ENCODE measurements at places on chromosomes 1 and 21. TPM values are rescaled to one million over a fixed set of nuclear protein-coding genes. Genes with fewer than 3 reads are reported as not detected.
A peak's percentile ranks its signal among the peaks of the same experiment; 100 is the strongest.

- no peaks in the 10 kb centered on the region for H3K27me3 ChIP-seq
- no peak overlapping the region for H3K27ac ChIP-seq
- no peak overlapping the region for H3K4me3 ChIP-seq
- peaks cover 34% of the 10 kb centered on the region for H3K4me1 ChIP-seq
These were observed 55.8 kb upstream of the SELENON start for GRCh38 chr1:25744140-25744581.

DNA sequence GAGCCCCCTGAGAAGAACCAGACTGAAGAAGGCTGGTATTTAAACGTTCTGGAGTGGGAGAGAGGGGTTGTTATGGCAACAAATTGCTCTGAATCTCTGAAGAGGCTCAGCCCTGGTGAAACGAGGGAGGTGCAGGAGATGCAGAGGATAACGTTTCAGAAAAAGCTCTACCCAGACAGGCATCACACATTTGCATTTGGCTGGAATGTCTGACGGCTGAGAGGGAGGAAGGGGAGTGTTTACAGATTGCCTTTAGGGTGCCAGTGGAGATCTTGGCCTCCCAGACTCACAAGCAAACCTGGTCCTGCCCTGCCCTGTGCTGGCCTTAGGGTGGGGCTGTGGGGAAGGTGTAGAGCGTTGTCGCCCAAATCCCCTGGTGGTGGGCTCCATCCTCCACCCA is 169.0 kb upstream of the AJAP1 start:
- no peak for DNase-seq
- H3K4me1 ChIP-seq = no peaks in the 10 kb centered on the region
- no peak overlapping the region for H3K27ac ChIP-seq

- H3K4me1 ChIP-seq = no peaks in the 10 kb centered on the region
- H3K27me3 ChIP-seq = no peaks in the 10 kb centered on the region
- H3K4me3 ChIP-seq = no peak overlapping the region
- no peak overlapping the region for H3K27ac ChIP-seq
- DNase-seq = no peak
These were observed 82.9 kb downstream of the MDM4 start for GRCh38 chr1:204599098-204599497.

DNA sequence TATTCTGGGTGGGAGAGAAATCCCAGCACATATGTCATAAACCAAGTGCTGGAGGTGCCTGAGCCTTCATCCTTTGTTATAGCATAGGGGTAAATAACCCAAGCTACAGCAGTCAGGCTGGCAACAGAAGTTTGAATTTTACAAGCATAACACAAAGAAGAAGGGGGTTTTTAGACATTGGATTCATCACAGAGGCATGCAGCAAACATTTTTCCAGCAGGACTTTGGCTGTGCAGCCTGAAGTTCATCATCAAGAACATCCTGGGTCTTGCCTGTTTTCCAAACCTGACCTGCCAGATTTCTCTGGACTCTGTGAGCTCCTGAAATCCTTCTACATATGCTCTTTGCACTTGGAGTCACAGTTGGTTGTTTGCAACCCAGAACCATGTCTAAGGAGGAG is 16.2 kb downstream of the PTGER3 start:
- no peaks in the 10 kb centered on the region for H3K27me3 ChIP-seq
- H3K4me3 ChIP-seq = no peak overlapping the region
- H3K36me3 ChIP-seq = no peaks in the 10 kb centered on the region

GRCh38 chr1:2326524-2326923 is 64.8 kb downstream of the MORN1 start:
- peaks cover 9% of the 10 kb centered on the region for H3K4me1 ChIP-seq
- no peaks in the 10 kb centered on the region for H3K36me3 ChIP-seq
- H3K27me3 ChIP-seq = no peaks in the 10 kb centered on the region
- H3K4me3 ChIP-seq = no peak overlapping the region
- no peak for DNase-seq

- no peak overlapping the region for H3K4me3 ChIP-seq
- no peaks in the 10 kb centered on the region for H3K4me1 ChIP-seq
- H3K27me3 ChIP-seq = no peaks in the 10 kb centered on the region
These were observed 226.3 kb upstream of the USP24 start for GRCh38 chr1:55441489-55441888.

DNA sequence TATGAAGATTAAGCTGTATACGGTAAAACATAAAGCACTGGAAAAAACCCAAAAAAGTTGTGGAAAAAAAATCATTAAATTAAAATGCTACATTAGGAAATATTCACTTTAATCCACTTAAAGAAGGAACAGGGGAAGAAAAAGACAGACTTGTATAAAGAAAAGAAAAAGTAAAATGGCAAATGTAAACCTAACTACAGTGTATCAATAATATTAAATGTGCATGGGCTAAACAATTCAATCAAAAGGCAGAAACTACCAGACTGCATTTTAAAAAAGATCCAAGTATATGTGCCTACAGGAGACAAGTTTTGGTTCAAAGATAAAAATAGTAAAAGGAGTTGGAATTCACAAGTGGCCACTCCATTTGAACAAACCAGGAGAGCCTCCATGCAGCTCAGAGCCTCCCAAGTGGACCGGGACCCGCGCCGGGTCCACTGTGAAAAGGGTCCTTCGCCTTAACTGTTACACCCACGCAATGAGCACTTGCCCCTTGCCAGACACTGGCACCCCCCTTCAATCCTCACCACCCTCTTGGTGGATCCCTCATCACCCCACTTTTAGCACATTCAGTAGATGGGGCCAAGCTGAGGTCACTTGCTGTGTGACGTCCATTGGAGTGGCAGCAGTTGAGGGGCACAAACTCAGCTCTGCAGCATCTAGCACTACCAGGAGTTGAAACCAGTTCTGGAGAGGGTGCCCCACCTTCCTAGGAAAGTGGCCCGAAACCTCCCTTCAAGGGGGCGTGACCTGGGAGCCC is 898 bp downstream of the C1orf174 start:
- H3K27ac ChIP-seq = peak overlapping the region; percentile 70
- H3K36me3 ChIP-seq = peaks cover 15% of the 10 kb centered on the region
- H3K4me1 ChIP-seq = peaks cover 43% of the 10 kb centered on the region
- peak overlapping the region; percentile 85 for H3K4me3 ChIP-seq
- no peak for DNase-seq

DNA sequence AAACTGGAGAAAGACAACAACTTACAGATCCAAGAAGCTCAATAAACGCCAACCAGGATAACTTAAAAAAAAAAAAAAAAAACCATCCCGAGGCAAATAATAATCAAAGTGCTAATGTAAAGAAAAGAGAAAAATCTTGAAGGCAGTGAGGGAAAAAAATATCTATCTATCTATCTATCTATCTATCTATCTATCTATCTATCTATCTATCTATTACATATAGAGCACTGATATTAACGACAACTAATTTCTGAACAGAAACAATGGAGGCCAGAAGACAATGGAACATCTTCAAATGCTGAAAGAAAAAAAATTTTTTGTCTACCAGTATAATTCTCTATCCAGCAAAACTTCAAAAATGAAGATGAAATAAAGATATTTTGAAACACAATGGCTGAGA is 18.0 kb downstream of the PACC1 start:
- no peaks in the 10 kb centered on the region for H3K27me3 ChIP-seq
- no peaks in the 10 kb centered on the region for H3K4me1 ChIP-seq
- no peak for DNase-seq
- no peak overlapping the region for H3K4me3 ChIP-seq

- peaks cover 26% of the 10 kb centered on the region for H3K4me1 ChIP-seq
- no peaks in the 10 kb centered on the region for H3K27me3 ChIP-seq
- H3K36me3 ChIP-seq = peaks cover 2% of the 10 kb centered on the region
- no peak overlapping the region for H3K27ac ChIP-seq
- H3K4me3 ChIP-seq = no peak overlapping the region
- DNase-seq = no peak
These were observed 78.0 kb downstream of the PDE9A start for GRCh38 chr21:42731264-42732032.

DNA sequence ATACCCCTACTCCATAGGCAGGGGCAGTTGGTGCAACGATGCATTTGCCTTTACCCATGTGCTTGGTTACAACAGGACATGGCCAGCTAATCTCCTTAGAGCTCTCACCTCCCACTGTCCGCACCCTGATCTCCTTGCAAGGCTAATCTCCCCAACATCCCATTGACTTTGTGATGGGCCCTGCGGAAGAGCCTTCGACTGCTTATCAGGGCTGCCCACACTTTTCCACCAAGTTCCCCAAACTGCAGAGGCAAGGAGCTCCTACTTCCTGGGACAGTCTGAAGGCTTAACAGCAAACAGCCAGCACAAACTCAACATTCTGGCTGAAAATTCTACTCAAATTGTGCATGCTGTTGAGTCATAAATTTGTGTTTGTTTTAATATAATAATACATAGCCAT is 36.0 kb downstream of the C1orf94 start:
- H3K36me3 ChIP-seq = no peaks in the 10 kb centered on the region
- no peak overlapping the region for H3K4me3 ChIP-seq
- no peaks in the 10 kb centered on the region for H3K4me1 ChIP-seq
- no peak overlapping the region for H3K27ac ChIP-seq

DNA sequence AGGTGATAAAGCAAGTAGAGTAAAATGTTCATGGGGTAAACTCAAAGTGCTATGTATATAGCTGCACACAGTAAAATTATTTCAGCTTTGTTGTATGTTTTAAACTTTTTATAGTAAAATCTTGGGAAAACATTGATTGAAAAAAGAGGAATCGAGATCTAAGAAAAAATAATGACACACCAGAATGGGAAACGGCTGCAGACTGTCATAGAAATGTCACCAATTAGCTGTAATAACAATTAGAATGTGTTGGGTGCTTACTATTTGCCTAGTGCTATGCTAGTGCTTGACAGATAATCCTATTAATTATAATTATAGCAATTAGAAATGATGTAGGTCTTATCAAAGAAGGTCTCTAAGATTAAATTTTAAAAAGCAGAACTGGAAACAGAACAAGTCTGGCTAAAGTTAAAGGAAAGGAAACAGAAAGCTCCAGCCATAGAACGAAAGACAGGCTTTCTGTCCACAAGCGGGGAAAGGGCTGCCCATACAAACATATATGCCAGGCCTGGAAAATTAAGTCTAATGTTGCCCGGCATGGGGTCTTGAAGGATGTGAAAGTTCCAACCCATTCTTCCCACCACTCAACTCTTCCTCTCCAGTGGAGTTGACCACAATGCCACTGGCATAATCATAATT is 5.0 kb downstream of the PCNX2 start:
- H3K27ac ChIP-seq = no peak overlapping the region
- peaks cover 8% of the 10 kb centered on the region for H3K36me3 ChIP-seq
- peaks cover 5% of the 10 kb centered on the region for H3K4me1 ChIP-seq
- DNase-seq = no peak
- no peaks in the 10 kb centered on the region for H3K27me3 ChIP-seq

DNA sequence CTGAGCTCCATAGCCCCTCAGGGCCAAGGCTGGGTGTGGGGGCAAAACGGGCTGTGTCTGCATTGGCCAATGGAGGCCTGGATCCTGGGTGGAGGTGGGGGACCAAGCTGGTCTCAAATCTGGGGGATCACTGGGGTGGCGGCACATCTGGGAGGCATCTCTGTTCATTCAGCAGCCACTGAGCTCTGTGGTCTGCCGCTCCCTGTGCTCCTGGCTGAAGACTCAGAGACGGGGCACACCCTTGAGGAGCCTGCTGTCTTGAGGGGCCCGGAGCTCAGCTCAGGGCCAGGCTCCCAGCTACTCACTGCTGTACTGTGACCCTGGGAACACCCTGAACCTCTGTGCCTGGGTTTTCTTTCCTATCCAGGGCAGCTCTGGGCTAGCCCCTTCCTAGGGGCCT is 90.3 kb upstream of the WNT4 start:
- no peak overlapping the region for H3K4me3 ChIP-seq
- H3K27me3 ChIP-seq = no peaks in the 10 kb centered on the region
- no peaks in the 10 kb centered on the region for H3K36me3 ChIP-seq
- DNase-seq = no peak

Gene C1orf115
- 0.82 TPM for total RNA-seq

Gene TRABD2B
- total RNA-seq = not detected

Gene ZMPSTE24
- 8.8 TPM for total RNA-seq

Gene CLDN14
- total RNA-seq = not detected

Gene PEF1
- 42.3 TPM for total RNA-seq

Gene TXNDC12
- total RNA-seq = 14.3 TPM

All from CD4-positive, alpha-beta T cell (primary cell).